ENCODE measurements at places on chromosomes 3 and 15.

- no peak for DNase-seq
Observed at GRCh38 chr15:71802770-71803169, 7.6 kb upstream of the NR2E3 start.

GRCh38 chr3:126116526-126116925 is 32.6 kb upstream of the SLC41A3 start:
- no peak for DNase-seq

DNA sequence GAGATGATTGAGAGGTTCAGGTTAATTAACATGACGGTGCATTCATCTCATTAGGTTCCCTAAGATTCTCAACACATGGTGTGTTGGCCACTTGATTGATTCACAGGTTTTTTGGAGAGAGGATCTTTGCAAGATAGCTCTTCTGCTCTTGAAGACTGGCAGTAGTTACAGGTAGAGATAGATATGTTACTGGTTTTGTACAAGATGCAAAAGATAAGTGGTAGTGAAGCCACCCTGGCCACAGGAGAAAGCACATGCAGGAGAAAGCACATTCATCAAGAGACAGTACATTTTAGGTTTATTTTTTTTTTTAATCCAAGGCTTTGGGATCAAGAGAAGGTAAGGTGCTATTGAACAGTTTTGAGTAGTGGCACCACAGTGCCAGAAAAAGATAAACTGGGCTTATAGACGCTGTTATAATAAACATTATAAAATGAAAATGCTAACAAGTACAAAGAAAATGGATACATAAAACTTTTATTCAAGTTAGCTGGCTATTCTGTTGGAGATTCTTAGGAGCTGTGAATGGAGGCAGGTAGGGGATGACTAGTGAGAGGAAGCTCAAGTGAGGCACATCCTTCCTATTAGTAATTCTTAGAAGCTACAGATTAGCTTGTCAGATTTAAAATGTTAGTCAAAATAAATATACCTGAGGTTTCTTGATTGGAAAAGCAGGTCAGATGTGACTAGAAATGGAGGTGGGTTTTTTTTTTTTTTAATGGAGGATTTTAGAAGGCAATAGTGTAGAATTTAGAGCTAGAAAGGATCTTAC is 10.8 kb downstream of the SELENOT start:
- no peak for DNase-seq

DNA sequence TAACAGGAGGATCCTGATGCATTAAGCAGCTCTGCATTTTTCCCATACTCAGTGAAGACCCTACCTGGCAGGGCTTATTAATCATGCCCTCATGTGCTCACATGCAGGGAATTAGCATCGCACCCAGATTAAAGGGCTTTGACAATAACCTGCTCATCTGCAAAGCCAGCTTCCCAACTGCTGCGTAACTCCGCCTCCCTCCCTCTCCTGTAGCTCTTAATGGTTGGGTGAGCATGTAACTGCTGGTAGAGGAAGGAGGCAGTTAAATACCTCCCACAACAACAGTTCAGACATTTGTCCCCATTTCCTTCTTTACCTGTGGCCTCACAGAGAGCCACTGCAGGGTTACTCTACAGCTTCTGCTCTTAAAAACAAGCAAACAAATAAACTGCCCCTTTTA is 203.6 kb upstream of the WNT5A start:
- DNase-seq, result no peak
